Mesenteric fat pad (tissue), 1 donor: ENCODE measurements at places on chromosomes 5 and 9. TPM values are rescaled to one million over a fixed set of nuclear protein-coding genes. Genes with fewer than 3 reads are reported as not detected.

The CATSPER3 gene
- total RNA-seq: 0.61 TPM

DNA sequence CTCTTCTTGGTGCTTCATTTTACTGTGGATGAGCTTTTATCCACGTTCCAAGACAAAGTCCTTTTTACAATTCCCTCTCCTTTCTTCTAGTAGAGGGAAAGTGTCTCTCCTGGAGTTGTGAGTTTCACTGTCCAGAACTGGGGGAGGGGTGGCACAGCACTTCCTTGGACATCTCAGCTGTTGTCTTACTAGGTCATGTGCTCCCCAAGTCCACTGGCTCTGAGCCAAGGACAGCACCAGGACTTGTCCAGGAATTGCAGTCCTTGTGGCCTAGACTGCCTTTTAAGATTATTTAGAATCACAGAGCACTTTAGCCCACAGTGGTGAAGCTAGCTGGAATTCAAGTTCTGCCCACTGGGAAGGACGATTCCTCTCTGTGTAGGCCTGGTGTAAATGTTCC is 700.2 kb upstream of the PTPRD start:
- no peak for DNase-seq

The AFAP1L1 gene
- total RNA-seq: 49.3 TPM

- no peak for DNase-seq
Measured at GRCh38 chr5:69462170-69462569, 30.4 kb upstream of the OCLN start.

The SPACA9 gene
- total RNA-seq: 3.9 TPM

GRCh38 chr5:77993141-77993854 is 217.2 kb upstream of the TBCA start:
- DNase-seq: no peak

DNA sequence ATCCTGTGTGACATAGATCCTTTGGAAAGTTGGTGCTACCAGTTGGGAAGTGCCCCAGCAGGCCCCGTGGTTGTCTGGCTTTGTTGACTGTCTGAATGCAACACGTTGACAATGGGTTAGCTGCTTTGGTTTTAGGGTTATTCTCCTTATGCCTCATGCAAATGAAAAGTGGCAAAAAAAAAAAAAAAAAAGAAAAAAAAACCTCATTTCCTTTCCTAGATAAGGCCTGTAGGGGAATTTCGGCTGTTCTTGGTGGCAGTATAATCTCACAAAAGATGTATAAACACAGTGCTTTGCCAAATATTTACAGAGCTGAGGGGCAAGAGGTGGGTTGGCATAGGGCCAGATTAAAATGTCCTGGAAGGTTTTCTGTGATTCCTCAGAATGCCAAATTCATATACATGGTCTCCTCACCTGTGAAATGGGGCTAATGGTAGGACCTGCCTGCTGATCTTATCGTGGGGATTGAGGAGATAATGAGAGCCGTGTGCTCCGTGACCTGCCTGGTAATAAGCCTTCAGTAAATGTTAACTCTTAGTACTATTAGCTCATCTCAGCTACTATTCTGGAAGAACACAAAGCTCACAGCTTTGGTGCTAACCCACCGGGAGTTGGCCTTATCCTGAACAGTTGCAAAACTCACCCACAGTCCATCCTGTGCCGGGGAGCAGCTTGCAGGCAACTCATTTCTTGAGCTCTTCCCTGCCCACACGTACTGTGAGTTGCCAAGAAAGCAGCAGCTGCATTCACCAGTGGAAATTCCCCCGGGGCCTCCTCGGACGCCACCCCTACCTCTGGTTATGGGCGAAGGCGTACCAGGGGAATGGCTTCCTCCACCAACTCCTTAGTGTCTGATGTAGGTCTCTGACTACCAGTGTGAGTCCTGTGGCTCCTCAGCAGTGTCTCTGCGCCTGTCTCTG is 220.3 kb downstream of the NR3C1 start:
- DNase-seq: no peak

The CAMSAP1 gene
- total RNA-seq: 35.3 TPM
